ENCODE measurements at places on chromosomes 4 and X.

DNA sequence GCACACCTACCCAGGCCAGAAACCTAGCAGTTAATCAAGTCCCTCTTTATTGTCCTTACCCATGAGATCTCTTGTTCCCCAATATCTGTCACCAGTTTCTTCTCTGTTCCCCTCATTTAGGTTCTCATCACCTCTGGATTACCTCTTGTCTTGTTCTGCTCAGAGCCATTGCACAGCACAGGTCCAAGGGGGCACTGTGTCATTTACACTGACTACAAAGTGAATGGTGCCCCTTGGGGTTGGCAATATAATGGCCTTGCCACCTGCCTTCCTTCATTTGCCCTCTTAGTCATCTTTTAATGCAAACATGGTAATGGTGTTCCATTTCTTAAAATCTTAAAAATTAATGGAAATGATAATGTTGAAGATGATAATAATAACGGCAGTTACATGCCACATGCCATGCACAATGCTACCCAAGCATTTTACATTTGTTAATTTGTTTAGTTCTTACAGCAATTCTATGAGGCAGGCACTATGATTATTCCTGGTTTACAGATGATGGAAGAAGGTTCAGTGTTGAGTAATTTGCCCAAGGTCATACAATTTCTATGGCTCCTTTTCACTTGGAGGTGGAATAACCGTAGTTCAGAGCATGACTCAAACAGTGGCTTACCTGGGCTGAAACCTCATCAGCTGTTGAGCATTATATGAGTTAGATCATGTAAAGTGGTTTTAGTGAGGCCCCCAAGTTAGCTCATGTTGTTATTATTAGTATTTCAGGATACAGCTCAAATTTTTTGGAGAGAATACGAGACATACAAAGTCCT, 117.9 kb downstream of the RASL11B start:
- DNase-seq: no peak

GRCh38 chr4:145488310-145488709, 6.7 kb downstream of the SMAD1 start:
- no peak for DNase-seq

DNA sequence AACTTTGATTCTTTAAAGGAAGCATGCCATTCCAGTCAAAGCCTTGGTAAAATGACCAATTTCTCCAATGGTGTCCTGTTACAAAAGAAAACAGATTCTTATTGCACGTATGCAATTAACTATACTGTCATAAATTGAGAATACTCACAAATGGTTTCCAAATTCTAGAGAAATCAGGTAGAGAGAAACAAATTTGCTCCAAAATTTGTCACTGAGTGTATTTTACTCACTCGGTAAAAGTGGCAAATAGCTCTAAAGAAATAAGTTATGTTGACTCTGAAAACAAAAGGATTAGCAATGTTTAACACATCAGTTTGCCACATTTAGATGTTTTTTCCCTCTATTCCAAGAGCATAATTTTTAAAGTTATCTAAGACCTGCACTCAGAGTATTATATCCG, 133.1 kb downstream of the DMD start:
- no peak for DNase-seq

- no peak for DNase-seq
Measured at GRCh38 chr4:186318481-186318880, 52.5 kb downstream of the F11 start.

DNA sequence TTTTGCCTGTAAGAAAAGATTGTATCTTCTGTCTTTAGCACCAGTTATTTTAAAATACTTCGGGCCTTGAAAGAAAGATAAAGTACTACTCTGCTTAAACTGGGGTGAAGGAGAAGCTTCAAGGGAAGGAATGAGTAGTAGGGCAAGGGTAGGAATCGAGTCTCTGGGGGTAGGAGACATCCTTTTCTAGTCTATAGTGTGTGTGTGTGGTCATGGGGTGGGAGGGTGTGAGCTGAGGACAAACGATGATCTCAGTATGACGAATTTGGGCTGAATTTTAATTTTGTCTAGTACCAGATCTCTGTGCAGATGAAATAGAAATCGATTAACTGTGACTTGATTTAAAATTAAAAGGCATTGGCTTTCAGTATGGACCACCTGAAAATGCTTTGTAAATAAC, 3.3 kb upstream of the MYOZ2 start:
- DNase-seq: no peak

- DNase-seq: no peak
Measured at GRCh38 chr4:75251547-75251946, 262.7 kb downstream of the RCHY1 start.

DNA sequence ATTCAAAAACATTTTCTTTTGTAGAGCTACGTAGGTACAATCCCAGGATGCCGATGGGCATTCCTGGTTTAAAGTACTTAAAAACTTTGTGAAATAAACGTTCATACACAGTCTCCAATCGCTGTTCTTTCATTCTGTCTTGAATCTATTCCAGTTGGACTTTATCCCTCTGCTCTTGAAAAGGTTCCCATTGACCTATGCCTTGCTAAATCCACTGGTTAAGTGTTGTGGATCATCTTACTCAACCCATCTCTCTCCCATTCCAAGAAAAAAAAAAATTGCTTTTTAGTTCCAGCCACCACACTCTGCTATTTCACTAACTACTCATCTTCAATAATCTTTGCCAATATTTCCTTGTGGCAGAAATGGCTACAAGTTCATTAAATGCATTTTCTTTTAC, 542.3 kb upstream of the GRIA3 start:
- DNase-seq: no peak

DNA sequence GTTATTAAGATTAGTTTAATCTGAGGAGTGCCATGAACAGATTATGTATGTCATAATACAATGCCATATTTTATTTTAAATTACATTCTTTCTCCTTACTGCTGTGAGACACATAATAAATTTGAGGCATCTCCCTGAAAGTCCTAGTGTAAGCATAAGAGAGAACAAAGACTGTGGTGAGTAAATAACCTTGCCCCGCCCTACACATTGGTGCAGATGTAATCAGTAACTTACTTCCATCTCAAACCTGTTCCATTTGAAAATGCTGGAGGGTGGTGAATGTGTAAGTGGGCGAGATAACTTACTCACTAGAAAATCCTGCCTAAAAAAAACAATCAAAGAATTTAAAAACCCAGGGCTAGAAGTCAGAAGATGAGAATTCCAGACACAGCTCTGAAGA, 338.1 kb upstream of the SLIT2 start:
- no peak for DNase-seq

DNA sequence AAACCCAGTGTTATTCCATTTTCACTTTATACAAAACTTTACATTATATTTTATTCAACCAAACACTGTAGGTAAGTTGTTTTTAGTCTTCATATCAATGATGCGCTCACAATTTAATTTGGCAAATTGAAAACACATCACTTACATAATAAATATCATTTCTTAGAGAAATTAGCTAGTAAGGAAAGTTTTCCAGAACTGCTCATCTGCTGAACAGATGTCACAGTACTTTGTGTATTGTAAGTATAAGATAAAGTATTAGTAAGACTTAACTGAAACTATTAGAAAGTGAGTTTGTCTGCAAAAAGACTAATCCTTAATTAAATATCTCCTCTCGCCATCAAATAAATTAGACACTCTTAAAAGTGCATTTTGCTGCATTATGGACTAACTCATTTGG, 108.7 kb upstream of the PACRGL start:
- DNase-seq: no peak

- DNase-seq: no peak
Measured at GRCh38 chr4:139011225-139011950, 4.2 kb upstream of the NOCT start.

DNA sequence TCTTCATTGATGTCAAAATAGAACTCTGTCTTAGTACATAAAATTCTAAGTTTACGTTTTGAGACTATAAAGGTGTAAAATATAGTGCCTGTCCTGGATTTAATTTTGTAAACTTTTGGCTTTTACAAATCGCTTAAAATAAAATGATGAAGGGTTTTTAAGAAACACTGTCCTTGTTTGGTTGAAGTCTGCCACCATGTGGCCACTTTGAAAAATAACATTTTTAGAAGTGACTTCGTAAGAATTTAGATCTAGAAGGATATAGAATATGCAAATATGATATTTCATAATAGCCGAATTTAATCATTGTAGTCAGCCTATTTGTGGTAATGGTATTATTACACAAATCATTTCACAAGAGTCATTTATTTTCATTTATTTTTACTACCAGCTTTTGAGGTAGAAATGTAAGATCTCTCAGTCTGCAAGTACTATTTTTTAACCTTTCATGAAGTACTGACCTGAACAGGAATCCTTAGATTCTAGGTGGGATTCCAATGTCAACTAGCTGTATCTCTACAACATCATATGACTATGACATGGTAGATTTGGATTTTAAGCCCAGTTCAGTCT, 31.0 kb upstream of the FAT4 start:
- DNase-seq: no peak

- DNase-seq: no peak
Measured at GRCh38 chrX:1612641-1613286, 2.1 kb upstream of the ASMT start.

DNA sequence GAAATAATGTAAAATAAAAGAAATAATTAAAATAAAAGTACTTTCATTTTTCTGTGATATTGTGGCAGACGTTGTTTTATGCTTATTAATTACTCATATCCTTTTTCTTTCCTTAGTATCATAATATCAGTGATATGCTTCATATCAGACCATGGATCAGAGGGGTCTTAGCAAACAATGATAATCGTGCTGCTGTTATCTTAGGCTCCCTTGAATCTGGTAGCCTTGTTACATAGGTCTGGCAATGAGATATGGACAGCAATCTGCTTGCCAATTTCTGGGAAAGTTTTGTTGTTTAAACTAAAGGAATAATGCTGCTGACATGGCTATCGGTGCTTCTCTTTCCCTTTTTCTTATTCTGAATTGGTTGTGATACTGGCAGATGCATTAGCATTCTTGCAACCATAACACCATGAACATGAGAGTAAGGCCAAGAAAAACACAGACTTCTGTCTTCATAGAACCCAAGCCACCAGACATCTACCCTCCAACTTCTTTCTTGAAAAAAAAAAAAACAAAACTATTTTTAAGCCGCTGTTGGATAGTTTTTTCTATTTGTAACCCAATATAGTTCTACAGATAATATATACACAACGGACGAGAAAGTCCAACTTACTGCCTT, 16.4 kb downstream of the EPHA5 start:
- DNase-seq: no peak

DNA sequence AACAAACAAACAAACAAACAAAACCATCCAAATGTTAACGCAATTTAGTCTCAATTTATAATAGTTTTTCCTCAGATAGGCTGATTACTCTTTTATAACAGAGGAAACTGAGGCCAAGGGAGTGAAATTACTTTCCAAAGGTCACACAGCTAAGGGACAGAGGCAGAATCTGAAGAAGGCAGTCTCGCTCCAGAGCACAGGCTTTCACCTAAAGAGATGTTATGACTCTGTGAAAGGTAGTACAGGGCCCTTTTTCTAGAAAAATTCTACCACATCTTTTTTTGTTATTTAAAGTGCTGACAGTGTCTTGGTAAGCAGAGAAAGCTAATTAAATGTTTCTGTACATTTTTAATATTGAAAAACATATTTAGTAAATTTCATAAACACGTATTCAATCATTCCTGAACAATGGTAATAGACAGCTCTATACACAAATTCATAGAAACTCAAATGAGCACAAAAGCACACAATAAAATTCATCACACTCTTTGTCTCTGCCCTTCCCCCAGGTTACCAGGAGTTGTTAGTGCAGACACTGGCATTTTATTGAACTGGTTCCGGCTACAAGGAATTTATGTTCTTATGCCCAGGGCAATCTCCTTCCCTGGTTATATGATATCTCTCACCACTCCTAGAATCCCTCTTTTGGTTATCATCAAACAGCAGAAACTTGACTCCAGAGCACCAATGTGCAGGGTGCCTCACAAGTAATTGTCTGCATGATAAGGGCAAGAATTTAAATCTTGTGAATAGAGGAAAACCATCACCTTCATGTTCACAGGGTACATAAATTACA, 7.7 kb upstream of the APBB2 start:
- no peak for DNase-seq

DNA sequence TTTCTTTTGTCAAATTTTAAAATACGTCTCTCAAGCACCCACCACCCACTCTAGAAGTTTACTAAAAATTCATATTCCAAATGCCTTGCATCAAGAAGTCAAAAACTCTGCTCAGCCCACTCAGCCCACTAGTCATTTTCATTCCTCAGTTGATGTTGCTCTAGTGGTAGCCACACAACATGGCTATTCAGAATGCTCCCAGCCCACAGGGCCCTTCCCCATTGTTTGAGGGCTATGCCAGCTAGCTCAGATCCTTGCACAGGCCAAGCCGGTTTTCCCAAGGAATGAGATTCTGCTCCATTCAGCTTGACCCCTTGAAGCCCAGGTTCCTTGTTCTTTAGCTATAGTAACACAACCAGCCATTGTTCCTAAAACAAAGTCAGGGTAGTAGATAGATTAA, 297.5 kb upstream of the RASGEF1B start:
- DNase-seq: no peak

- DNase-seq: no peak
Measured at GRCh38 chr4:174398728-174399127, 115.0 kb downstream of the CEP44 start.

DNA sequence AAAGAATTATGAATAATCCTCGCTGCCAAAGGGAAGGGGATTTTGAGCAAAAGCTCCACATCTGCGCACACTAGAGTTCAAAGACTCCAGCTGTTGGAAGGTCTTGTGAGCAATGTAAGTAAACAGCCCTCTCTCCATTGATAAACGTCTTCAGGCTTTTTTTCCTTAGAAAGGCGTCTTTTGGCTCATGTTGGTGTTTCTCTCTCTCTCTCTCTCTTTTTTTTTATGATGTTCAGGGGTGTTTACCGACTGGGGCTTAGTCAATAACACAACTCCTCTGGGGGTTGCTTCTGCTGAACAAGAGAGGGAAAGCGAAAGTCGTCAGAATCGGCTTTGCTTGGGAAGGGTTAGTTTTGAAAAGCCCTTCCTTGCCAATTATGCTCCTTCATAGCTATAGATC, 53.2 kb upstream of the C1QTNF7 start:
- no peak for DNase-seq

GRCh38 chrX:45849261-45849862, 648.7 kb upstream of the DIPK2B start:
- no peak for DNase-seq

- no peak for DNase-seq
Measured at GRCh38 chr4:57550198-57550597, 440.0 kb upstream of the IGFBP7 start.

Data from cerebellar nuclear complex (tissue), 1 donor.